Panc1 (cell line): ENCODE measurements at places on chromosomes 12 and 14.

GRCh38 chr12:34108405-34108803 is 86.1 kb downstream of the ALG10 start:
- no peak for DNase-seq
- no peaks in the 10 kb centered on the region for H3K4me1 ChIP-seq
- H3K27ac ChIP-seq: no peak overlapping the region
- H3K27me3 ChIP-seq: no peaks in the 10 kb centered on the region
- H3K4me3 ChIP-seq: no peak overlapping the region
- H3K36me3 ChIP-seq: no peaks in the 10 kb centered on the region

DNA sequence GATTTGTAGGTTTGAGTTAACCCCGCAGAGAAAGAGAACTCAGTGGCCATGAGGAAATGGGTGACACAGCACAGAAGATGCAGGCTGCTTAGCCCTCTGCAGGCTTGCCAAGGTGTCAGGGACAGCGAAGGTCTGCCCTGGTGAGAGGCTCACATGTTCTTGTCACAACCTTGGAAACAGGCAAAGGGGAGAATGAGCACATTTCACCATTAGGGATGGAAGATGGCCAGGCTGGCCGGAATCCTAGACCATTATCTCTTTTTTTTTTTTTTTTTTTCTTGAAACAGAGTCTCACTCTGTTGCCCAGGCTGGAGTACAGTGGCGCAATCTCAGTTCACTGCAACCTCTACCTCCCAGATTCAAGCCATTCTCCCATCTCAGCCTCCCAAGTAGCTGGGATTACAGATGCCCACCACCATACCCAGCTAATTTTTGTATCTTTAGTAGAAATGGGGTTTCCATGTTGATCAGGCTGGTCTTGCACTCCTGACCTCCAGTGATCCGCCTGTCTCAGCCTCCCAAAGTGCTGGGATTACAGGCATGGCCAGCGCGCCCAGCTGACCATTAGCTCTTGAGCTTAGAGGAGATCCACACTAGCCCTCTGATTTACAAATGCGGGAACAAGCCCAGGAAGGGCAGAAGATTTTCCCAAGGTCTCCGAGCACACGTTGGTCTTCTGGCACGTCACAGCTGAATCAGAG is 34.6 kb downstream of the LTBP2 start:
- peaks cover 19% of the 10 kb centered on the region for H3K4me1 ChIP-seq
- DNase-seq: no peak

DNA sequence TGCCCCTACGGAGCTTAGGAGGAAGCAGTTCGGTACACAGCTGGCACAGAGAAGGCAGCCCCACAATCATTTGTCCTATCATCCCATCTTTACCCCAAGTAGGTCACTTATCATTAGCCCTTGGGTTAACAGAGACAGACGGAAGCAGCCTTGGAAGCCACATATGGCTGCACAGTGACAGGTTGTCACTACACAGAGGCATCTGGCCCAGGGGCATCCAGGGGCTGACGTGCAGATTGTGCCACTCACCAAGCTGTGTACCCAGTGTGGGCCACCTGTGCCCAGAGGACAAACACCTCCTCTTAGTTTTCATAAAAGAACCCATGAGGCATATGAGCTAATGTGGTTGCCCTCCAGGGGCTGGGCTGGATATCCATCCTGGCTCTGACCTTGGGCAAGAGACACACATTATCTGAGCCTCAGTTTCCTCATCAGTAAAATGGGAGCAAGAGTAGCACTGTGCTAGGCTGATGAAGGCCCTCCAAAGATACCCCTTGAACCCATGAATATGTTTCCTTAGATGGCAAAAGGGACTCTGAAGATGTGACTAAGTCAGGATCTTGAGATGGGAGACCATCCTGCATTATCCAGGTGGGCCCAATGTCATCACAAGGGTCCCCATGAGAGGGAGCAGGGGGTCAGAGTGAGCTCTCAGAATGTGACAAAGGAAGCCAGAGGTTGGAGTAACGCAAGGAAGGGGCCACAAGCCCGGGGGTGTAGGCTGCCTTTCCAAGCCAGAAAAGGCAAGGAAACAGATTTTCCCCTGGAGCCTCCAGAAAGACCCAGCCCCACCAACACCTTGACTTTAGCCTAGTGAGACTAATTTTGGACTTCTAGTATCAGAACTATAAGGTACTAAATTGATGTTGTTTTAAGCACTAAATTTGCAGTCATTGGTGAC is 64.6 kb downstream of the C14orf132 start:
- no peaks in the 10 kb centered on the region for H3K36me3 ChIP-seq
- H3K4me1 ChIP-seq: no peaks in the 10 kb centered on the region; the same call in none of the 2 replicates
- no peaks in the 10 kb centered on the region for H3K27me3 ChIP-seq
- no peak overlapping the region for H3K4me3 ChIP-seq
- DNase-seq: no peak
- H3K27ac ChIP-seq: no peak overlapping the region

GRCh38 chr12:12147111-12147510 is 76.4 kb downstream of the BCL2L14 start:
- no peak for DNase-seq
- no peak overlapping the region for H3K27ac ChIP-seq
- 0 out of 2 replicates have a peak, but pooled peaks cover 3% of the 10 kb centered on the region for H3K36me3 ChIP-seq
- no peak overlapping the region for H3K4me3 ChIP-seq
- no peaks in the 10 kb centered on the region for H3K27me3 ChIP-seq

- H3K27ac ChIP-seq: no peak overlapping the region
- no peak overlapping the region for H3K4me3 ChIP-seq
- no peaks in the 10 kb centered on the region for H3K27me3 ChIP-seq
- no peak for DNase-seq
- H3K36me3 ChIP-seq: no peaks in the 10 kb centered on the region
These were observed 16.0 kb downstream of the ANKRD9 start for GRCh38 chr14:102493585-102493984.

DNA sequence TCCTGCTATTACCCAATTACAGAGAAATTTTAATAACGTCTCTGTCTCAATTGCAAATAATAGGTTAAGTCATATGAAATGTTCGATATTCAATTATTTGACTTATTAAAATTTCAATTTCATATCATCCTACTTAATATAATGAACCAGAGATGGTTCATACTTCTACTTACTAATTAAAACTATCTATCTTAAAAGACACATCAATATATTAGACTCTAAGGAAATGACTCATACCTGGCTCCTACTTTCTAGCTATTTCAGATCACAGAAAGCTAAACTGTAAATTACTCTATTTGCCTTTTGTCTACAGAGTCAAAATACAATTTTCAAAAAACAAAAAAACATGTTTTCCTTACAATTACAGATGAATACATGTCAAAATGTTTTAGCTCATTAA is 99.6 kb downstream of the CAPZA3 start:
- H3K4me1 ChIP-seq: no peaks in the 10 kb centered on the region
- no peaks in the 10 kb centered on the region for H3K36me3 ChIP-seq
- H3K4me3 ChIP-seq: no peak overlapping the region
- H3K27ac ChIP-seq: no peak overlapping the region

DNA sequence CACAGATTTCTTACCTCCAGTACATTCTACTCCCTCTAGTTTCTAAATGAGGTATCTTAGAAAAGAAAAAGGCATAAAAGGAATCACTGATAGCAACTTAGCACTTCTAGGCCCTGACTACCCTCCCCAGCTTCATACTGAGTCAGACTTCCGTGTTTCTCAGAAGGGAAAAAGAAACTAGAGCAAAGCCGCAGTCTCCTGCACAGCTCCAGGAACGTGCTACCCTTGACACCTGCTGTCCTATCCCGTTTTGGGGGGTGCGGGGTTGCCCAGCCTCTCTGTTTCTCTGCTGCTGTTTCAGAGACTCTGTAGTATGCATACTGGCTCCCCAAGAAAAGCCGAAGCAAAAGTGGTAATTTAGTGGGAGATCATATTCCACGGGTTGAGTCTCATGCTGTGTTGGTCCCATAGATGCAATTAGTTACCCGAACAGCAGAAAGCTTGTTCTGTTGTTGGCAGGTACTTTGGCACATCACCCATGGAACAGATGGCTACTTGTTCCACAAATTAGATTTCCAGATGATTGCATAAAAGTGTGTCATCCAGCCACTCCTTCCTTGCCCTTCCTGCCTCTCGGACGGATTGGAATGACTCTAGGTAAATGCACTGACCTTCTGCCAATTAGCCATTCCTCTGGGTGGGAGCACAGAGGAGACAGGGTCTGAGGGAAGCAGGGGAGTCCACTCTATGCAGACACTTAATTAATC is 438.1 kb downstream of the FUT8 start:
- H3K4me3 ChIP-seq: no peak overlapping the region
- no peaks in the 10 kb centered on the region for H3K4me1 ChIP-seq
- H3K27me3 ChIP-seq: no peaks in the 10 kb centered on the region
- H3K27ac ChIP-seq: no peak overlapping the region

DNA sequence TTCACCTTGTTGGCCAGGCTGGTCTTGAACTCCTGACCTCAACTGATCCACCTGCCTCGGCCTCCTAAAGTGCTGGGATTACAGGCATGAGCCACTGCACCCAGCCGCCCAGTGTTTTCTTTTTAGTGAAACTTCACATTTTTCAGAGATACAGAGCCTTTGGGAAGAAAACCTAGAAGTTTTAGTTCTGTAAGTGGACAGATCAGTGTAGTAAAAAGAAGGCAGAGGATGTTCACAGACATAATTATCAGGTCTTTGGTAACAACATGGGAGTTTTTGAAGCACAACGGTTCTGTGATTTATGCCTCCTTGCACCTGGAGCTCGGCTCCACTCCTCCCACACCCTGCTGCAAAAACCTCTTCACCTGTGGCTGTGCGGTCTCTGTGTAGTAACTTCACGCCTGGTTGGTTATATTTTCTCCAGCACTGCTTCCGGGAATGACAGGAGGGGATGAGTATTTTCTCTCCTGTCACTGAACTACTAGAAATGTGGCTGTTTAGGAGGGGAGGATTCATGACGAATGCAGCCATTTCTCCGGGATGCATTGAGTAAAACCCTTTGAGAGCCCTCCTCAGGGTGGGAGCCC is 67.0 kb downstream of the ARF6 start:
- H3K4me1 ChIP-seq: peaks cover 29% of the 10 kb centered on the region
- no peak overlapping the region for H3K4me3 ChIP-seq
- no peaks in the 10 kb centered on the region for H3K27me3 ChIP-seq
- H3K27ac ChIP-seq: peak overlapping the region; percentile 80
- H3K36me3 ChIP-seq: no peaks in the 10 kb centered on the region
- no peak for DNase-seq

- H3K27ac ChIP-seq: no peak overlapping the region
- no peaks in the 10 kb centered on the region for H3K36me3 ChIP-seq
- no peak overlapping the region for H3K4me3 ChIP-seq
- no peaks in the 10 kb centered on the region for H3K4me1 ChIP-seq
These were observed 354.4 kb downstream of the NAV3 start for GRCh38 chr12:78185109-78185508.

DNA sequence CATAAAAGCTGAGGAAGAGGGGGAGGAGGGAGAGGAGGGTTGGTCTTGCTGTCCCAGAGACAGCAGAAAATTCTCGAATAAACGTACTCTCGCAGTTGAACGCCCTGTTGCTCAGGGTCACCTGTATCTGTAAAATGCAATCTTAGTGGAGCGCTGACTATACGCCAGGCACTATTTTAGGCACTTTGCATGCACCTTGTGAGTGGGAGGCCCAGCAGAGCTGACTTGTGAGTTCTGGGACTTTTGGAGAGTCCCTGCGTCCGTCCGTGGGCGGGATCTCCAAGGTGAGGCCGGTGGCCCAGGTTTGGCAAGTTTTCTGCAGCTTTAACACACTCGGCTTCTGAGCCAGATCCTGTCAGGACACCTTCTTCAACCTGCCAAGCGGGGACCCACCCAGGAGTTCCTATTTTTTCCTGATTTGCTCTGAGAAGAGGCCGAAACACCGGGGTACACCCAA is 32.5 kb upstream of the PLEKHG6 start:
- H3K27ac ChIP-seq: peak overlapping the region; percentile 84
- no peaks in the 10 kb centered on the region for H3K27me3 ChIP-seq
- peaks cover 21% of the 10 kb centered on the region for H3K4me1 ChIP-seq
- no peak for DNase-seq
- peak overlapping the region; percentile 55 for H3K4me3 ChIP-seq

GRCh38 chr12:78559416-78559815 is 305.2 kb upstream of the SYT1 start:
- H3K4me1 ChIP-seq: no peaks in the 10 kb centered on the region
- H3K27me3 ChIP-seq: no peaks in the 10 kb centered on the region
- H3K27ac ChIP-seq: no peak overlapping the region
- no peaks in the 10 kb centered on the region for H3K36me3 ChIP-seq

GRCh38 chr14:51023964-51024363 is 70.9 kb downstream of the TRIM9 start:
- H3K27ac ChIP-seq: no peak overlapping the region
- no peak overlapping the region for H3K4me3 ChIP-seq
- no peaks in the 10 kb centered on the region for H3K4me1 ChIP-seq
- no peaks in the 10 kb centered on the region for H3K36me3 ChIP-seq

DNA sequence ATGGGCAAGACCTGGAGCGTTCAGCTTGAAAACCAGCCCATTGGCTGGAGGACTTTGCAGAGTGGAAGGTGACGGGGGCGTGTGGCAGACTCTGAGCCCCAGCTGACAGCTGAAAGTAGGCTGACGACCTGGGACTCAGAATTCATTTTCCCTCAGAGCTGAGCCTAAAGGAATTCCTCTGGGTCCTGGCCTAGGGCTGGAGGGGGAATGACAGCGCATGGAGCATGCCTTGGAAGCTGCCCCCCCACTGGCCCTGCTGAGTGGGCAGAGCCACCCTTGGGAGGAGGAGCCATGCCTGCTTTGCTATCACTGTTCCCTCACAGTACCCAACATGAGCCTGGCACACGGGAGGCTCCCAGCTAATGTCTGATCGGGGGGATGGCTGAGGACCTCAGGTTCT is 25.4 kb upstream of the SMOC1 start:
- no peaks in the 10 kb centered on the region for H3K4me1 ChIP-seq
- no peak overlapping the region for H3K4me3 ChIP-seq
- no peaks in the 10 kb centered on the region; the same call in 1 of the 2 replicates for H3K27me3 ChIP-seq
- DNase-seq: no peak
- H3K27ac ChIP-seq: no peak overlapping the region
- H3K36me3 ChIP-seq: no peaks in the 10 kb centered on the region

GRCh38 chr12:108169708-108170107 is 40.6 kb downstream of the WSCD2 start:
- peaks cover 14% of the 10 kb centered on the region for H3K27me3 ChIP-seq
- no peak for DNase-seq
- no peaks in the 10 kb centered on the region for H3K4me1 ChIP-seq
- no peaks in the 10 kb centered on the region for H3K36me3 ChIP-seq
- H3K27ac ChIP-seq: no peak overlapping the region

- no peak for DNase-seq
- H3K36me3 ChIP-seq: no peaks in the 10 kb centered on the region; the same call in 1 of the 2 replicates
- H3K27me3 ChIP-seq: no peaks in the 10 kb centered on the region
- peak within 1 kb of the TSS; percentile 55 for H3K4me3 ChIP-seq
- H3K27ac ChIP-seq: peak within 1 kb of the TSS; percentile 83
These were observed at the start of gene RBMS2 for GRCh38 chr12:56521590-56522371. Gene RBMS2, plus strand, starts transcription at chr12:56521820. Its CDS starts 204 bp downstream, at chr12:56522024.

GRCh38 chr12:76698966-76699365 is 64.9 kb upstream of the ZDHHC17 start:
- no peak overlapping the region for H3K4me3 ChIP-seq
- no peaks in the 10 kb centered on the region for H3K4me1 ChIP-seq
- no peak for DNase-seq
- H3K36me3 ChIP-seq: no peaks in the 10 kb centered on the region
- H3K27me3 ChIP-seq: no peaks in the 10 kb centered on the region

DNA sequence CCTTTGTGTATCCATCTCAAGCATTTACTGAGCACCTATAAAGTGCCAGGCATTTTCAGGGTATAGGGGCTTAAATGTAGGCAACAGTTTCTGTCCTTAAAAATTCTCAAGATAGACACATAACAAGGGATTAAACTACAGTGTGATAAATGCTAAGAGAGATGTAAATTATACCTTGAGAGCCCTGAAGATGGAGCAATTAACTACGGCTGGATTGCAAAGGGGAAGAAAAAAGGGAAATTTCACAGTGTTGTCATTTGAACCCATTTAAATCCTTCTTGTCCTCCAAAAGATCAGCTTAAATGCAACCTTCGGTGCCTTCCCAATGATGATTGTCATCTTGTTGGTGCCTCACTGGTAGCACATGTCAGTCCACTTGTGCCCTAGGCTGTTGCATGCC is 11.5 kb upstream of the IL26 start:
- peaks cover 18% of the 10 kb centered on the region for H3K4me1 ChIP-seq
- no peaks in the 10 kb centered on the region for H3K36me3 ChIP-seq
- H3K27ac ChIP-seq: peak overlapping the region; percentile 78
